ENCODE measurements at places on chromosomes 5 and 9. TPM values are rescaled to one million over a fixed set of nuclear protein-coding genes. Genes with fewer than 3 reads are reported as not detected.
A peak's percentile ranks its signal among the peaks of the same experiment; 100 is the strongest.

DNA sequence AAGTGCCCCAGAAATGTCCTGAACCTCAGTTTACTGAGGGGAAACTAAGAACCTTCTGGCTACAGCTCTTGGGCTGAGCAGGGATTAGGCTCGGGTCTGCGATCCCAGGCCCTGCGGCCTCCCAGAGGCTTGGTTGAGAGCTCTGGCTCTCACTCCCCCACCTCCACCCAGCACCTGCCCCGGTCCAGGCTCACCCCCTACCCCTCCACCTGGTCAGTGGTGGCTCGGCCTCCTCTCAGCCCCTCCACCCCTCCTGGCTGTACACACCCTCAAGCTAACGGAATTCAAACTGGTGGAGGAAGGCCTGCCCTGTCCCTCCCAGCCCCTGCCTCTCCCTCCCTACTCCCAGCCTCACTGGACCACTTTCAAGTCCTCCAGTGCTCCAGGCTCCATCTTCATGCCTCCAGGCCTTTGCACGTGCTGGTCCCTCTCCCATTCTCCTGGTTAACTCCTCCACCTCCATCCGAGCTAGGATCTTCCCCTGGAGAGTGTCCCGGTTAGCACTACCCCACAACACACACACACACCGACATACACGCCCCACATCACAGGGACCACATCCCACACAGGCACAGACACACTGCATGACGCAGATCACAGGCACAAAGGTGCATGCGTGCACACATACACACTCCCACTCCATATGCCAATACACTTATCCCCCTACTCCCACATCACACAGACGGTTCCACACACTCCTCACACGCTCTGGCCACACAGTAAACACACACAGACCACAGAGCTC, 130.9 kb downstream of the C9orf50 start:
- DNase-seq: no peak

DNA sequence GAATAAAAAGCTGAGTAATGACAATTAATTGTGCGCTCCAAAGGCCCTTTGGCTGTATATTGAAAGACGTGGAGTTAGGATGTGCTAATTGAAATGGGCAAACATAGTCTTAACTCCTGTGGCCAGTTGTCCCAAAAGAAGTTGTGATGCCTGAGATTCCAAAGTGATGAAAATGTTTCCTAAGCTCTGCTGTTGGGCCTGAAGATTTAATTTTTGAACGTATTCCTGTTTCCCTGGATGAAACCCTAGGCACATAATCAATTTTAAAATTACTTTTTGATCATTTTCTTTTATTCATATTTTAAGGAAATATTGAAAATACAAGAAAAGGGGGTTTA, 87.9 kb downstream of the PRDM6 start:
- no peak for DNase-seq

- DNase-seq: no peak
Measured at GRCh38 chr9:114220061-114220541, 64.8 kb downstream of the COL27A1 start.

TMEM174 gene
- not detected for total RNA-seq

DNA sequence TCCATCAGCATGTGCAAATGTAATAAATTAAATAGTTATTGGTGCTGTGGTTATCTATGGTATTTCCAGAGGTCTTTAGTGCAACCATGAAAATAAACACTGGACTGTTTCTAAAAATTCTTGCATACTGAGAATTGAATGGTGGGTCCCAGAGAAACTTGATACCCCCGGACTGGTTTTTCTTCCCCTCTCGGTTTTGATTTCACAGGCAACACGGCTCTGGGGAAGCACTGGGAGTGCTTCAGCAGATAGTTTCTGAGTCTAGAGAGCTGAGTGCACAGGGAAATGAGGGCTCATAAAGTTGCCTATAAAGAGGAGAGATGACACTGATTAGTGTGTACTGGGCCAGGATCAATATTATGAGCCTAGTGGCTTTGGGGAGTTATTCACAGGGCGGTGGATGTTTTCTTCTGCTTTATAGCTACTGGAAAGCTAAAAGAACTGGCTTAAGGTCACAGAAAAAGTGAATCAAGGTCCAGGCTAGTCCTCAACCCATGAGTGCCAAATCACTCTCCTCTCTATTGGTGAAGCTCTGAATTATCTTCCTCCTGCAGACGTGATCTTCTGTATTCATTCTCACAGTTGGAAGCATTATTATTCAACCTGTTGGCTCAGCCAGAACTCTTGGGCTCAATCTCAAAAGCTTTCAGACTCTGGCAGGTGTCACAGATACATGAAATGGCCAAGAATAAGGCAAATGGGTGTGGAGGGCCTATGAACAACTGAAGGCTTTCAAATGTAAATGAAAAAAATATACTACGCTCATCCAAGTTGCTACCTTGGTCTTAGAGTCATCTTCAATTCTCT, 170.2 kb upstream of the HMHB1 start:
- no peak for DNase-seq

- DNase-seq: no peak
Measured at GRCh38 chr5:83662558-83662957, 58.1 kb downstream of the HAPLN1 start.

GRCh38 chr5:87121304-87122150, 146.2 kb upstream of the RASA1 start:
- DNase-seq: peak; percentile 83

DNA sequence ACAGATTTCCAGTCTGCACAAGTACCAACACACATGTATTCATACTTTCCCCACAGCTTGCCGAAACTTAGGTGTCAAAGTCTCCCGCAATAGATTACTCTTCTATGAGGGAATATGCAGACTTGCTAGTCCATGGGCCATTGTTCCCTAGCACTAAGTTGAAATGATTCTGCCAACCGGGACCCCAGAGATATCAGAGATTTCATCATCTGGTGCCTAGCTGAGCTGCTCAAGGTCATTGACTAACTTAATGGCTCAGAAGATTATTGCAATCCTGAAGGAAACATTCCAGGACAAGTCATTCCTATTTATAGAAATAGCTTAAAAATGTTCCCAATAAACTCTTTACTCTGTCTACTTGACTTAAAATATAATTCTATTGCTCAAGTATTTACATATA, 202.6 kb downstream of the PIK3R1 start:
- no peak for DNase-seq

CNTNAP3 gene
- total RNA-seq: 2.7 TPM

MLANA gene
- total RNA-seq: not detected

RPP25L gene
- total RNA-seq: 18.7 TPM

GRCh38 chr9:127185931-127186781, 63.7 kb upstream of the ANGPTL2 start:
- peak; percentile 44 for DNase-seq

DNA sequence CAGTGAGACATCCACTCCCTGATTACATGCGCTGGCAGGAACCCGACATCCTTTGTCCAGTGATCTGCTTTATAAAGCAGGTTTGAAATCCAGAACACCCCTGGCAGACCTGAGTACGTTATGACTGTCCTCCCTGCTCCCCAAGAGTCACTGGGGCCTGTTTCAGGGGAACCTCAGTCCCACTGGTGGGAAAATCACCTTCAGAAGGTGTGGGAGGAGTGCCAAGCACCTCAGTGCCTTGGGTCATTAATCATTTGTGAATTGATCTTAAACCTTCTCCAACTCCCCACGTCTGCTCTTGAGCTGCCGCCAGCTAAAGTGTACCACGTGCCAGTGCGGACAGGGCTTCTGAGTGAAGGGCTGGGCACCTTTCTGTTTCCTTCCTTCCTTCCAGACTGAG, 16.2 kb downstream of the SLC6A3 start:
- no peak for DNase-seq

DNA sequence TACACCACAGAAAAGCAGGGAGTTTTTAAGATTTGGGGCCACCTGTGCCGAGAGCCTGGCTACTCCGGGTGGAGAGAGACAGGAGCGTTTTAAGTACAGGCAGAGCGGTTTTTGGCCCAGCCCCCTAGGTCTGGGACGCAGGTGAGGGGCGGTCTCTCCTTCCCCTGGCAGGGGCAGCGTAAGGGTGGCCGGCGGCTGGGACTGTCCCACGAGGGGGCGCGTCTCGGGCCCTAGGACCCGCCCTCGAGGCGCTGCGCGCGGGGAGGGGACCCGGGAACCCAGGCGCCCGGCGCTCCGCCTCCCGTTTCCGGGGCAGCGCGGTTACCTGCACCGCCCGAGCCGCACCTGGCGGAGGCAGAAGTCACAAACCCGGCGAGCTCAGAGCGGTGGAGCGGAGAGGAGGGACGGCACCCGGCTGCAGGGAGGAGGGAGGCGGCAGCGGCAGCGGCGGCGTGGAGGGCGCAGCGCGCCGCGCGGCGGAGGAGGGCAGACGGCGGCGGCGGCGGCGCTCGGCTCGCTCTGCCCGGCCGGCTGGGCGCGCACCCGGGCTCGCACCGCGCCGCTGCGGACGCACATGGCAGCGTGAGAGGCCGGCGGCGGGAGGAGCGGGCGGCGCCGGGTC, at the start of gene WWC1:
Gene WWC1, plus strand, starts transcription at position 304 of the 622 bp plus-strand sequence. CDS start 508 bp downstream, outside the sequence.
- DNase-seq: peak; percentile 73

GPR151 gene
- total RNA-seq: not detected

FGF10 gene
- total RNA-seq: not detected

- no peak for DNase-seq
Measured at GRCh38 chr5:35098214-35098613, 50.5 kb upstream of the AGXT2 start.
